ENCODE measurements at places on chromosomes 11 and 22. TPM values are rescaled to one million over a fixed set of nuclear protein-coding genes. Genes with fewer than 3 reads are reported as not detected.

The NNMT gene
- 505 TPM for total RNA-seq

DNA sequence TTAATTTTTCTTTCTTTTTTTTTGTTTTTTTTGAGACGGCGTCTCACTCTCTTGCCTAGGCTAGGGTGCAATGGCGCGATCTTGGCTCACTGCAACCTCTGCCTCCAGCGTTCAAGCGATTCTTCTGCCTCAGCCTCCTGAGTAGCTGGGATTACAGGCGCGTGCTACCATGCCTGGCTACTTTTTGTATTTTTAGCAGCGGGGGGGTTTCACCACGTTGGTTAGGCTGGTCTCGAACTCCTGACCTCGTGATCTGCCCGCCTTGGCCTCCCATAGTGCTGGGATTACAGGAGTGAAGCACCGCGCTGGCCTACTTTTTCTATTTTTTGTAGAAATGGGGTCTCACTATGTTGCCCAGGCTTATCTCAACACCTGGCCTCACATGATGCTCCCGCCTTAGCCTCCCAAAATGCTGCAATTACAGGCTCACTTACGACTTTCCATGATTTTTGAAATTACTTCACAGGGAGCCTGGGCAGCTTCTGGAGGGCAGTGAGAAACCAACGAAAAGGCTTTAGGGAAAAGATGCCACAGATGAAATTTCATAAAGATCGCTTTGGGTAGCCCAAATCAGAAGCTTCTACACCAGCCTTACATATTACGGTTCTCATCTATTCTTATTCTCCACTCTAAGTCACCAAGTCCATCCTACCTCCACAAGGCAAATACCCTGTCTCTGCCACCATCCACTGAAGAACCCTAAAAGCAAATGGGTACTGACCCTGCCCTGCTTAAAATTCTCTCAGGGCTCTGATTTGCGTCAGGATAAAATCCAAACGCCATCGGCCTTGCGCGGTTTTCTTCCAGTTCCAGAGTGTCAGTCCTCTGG lies 866 bp upstream of the RRM1 start:
- no peak for DNase-seq

The DDI1 gene
- under 0.01 TPM for total RNA-seq

GRCh38 chr11:34978236-34979191 lies 62.1 kb downstream of the PDHX start:
- DNase-seq: no peak

The CXCR5 gene
- not detected for total RNA-seq

The CALCA gene
- total RNA-seq: not detected
